ENCODE measurements at places on chromosomes 3 and 15.

GRCh38 chr3:8253201-8253600, 248.4 kb upstream of the LMCD1 start:
- DNase-seq, result no peak

DNA sequence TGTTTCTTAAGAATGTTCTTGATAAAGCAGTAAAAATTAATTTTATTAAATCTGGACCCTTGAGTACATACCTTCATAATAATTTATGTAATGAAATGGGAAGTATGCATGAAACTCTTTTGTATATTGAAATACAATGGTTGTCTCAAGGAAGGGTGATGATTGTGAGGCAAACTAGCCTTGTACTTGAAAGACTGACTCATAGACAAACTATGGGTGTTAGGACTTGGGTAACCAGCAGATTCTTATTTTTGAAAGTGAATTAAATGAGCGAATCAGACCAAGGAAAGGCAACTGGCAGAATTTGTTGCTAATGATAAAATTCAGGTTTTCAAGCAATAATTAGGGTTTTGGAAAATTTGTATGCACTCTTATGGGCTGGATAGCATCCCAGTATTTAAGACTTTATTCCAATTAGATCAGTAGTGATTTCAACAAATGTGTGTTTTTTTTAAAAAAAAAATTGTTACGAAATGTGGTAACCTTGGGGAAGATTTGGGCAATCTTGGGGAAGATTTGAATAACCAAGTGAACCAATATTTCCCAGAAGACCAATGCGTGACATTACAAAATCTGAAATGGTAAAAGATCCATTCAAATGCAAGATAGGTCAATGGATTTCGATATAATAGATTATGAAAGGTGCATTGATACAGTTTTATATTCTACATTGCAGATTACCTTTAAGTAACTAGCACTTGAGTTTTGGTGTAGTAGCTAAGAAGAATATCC, 42.0 kb downstream of the ATP2C1 start:
- DNase-seq, result no peak

GRCh38 chr3:16132190-16132589, 42.3 kb upstream of the GALNT15 start:
- no peak for DNase-seq

- DNase-seq, result no peak
Measured at GRCh38 chr15:33370623-33371020, 59.9 kb downstream of the RYR3 start.

DNA sequence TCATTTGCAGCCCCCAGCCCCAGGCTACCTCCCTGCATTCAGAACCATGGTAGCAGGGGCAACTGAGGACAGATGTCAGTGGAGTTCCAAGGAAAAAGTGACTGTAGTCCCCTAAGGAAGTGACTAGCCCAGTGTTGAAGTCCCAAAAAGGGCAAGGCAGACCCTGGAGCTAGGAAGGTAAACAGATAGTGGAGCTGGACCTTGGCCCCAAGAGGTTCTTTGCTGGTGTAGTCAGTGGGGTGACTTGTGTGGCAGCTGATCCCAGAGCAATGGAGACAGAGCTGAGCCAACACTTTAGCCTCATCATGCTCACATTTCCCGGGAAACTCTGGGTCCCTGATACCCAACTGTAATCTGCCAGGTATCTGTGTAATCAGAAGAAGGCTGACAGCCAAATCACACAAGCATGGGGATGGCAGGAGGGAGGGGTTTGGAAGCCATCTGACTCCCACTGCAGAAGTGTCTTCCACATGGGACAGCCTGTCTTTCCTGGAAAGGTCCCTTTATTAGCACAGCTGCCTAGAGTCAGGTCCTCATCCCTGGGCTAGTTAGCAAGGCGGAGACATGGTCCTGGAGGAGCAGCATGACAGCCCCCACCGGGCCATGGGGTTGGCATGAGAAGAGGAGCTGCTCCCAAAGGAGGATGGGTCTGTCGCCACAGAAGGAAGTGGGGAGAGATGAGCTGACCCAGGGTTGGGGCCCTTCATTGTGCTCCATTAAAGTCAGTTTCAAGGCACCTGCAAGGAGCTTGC, 39.8 kb downstream of the PXYLP1 start:
- DNase-seq, result no peak

DNA sequence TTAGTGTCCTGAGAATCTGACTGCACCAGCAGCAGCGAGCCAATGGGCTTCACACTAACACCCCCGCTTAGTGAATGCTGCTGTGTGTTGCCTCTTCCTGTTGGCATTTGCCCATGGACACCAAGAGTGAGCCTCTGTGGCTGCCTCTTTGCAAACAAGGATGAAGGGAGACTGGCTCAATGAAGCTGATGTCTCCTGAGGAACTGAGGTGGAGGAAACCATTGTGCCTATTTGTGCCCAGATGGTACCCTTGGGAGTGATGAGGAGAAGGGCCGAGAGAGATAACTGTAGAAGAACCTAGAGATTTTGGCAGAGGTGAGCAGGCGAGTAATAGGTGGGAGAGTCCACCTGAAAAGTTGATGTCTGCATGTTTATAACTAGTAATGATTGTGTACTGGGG, 51.2 kb downstream of the IL20RB start:
- no peak for DNase-seq

Data from AG09319 (cell line).